Hematopoietic multipotent progenitor cell (in vitro differentiated cells): ENCODE measurements at places on chromosomes 5 and 9. TPM values are rescaled to one million over a fixed set of nuclear protein-coding genes. Genes with fewer than 3 reads are reported as not detected.

PCDHGC4 gene
- total RNA-seq = 0.54 TPM

CHMP5 gene
- 11.8 TPM for total RNA-seq

WNT8A gene
- 1.1 TPM for total RNA-seq

OCLN gene
- total RNA-seq = 18.6 TPM

NPR3 gene
- 360 TPM for total RNA-seq

WNK2 gene
- total RNA-seq = under 0.01 TPM

ELL2 gene
- total RNA-seq = 11.3 TPM

BAAT gene
- total RNA-seq = not detected

PPP2CA gene
- 234 TPM for total RNA-seq

NTMT1 gene
- 18.9 TPM for total RNA-seq
